Stimulated activated CD4-positive, alpha-beta T cell treated with anti-CD3 and anti-CD28 coated beads, Interleukin-4, amount 100 ng/mL, for 4 hours (primary cell): ENCODE measurements at places on chromosomes 11 and 22.

- DNase-seq = no peak
Measured at GRCh38 chr11:17142450-17142849, 65.0 kb upstream of the RPS13 start.

GRCh38 chr11:27253224-27253623 lies 109.8 kb downstream of the CCDC34 start:
- DNase-seq = no peak

DNA sequence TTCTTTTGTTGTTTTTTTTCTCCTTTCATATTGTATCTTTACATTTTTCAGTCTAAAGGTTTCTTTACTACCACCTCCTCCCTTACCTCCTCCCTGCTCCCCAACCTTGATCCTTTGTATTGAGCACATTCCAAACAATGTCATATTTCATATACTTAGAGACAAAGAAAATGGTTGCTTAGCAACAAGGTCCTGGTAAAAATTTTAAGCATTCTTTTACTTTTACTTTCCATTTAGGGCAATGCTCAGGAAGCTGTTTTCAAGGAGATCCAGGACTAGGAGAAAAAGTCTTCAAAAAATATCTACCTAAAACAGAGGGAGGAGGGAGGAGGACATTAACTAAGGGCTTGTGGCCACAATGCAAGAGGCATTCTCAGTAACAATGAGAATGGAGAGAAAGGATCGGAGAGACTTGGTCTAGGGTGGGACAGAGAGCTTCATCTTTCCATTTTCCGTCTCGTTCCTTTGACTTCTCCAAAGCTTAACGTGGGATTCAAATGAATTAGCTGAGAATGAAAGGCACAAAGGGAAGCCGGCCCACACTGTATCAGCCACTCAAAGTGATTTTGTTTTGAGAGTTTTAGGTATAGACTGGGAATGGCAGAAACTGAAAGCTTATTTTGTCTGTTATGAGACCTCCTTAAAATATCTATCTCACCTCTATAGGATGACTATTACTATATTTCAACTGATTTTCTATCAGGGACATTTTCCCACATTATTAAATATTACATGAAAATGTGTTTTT lies 455.7 kb downstream of the RAB38 start:
- no peak for DNase-seq

DNA sequence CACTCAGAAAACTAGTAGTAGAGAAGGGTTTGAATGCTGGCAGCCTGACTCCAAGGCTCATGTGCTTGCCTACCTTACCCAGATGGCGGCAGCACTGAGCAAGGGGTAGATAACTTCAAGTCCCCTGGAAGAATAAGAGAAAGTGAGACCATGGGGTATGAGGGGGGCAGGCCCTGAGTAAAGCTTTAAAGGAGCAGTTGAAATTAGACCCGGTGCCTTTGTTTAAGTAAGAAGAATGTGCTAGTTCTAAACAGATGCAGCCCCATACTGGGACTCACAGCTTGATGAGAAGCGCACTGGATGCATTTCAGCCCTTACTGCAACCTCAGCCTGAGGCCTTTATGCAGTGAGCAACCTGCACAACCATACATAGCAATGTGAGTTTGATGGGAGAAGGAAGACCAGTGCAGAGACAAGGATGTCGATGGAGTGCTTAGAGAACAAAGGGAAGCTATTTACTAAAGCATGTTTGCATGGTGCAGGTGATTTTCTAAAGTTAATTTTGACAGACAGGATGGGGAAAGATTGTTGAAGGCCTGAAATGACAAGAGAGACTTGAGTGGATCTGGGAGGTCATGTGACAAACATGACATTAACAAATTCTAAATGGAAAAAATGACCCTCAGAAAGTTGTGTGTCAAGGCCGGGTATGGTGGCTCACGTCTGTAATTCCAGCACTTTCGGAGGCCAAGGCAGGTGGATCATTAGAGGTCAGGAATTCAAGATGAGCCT lies 27.1 kb upstream of the TMA7B start:
- peak; percentile 45 for DNase-seq

- DNase-seq = peak; percentile 99
Measured at GRCh38 chr11:694563-695287, at the start of gene DEAF1. Gene DEAF1 (minus strand): TSS chr11:695222. CDS start chr11:695047, 175 bp downstream.

DNA sequence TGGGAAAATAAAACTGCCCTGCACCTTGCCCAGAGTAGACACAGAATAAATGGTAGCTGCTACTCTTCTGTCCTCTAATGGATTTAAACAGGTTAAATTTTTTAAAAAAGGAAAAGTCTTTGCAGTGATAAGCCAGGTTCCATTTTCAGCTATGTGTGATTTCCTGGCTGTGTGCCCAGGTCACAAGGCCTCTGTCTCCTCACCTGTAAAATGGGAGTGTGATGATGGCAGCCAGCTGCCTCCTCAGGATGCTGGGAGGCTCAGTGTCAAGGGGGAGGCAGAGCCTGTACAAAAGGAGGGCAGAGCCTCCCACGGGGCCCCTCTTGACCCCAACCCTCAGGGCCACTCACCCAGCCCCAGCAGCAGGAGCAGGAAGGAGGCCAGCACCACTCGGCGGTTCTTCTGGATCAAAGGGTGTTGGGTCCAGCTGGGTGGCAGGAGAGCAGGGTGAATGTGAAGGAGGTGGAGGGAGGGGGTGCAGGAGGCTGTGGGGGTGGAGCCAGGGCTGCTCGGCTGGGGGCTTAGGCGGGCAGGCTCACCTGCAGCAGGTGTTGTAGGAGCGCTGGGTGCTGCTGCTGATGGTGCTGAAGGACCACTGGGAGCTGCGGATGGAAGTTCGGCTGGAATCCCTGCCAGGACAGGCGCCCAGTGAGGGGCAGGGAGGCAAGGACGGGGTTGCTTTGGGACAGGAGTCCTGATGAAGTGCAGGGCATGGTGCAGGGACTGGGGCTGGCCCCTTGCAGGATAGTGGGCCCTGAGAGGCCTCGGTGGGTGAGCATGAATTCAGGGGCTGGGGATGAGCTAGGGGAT lies 1.9 kb downstream of the TMEM134 start:
- no peak for DNase-seq
